Nucleus accumbens (tissue), 56 donors: ENCODE measurements at places on chromosomes 5 and 9.

GRCh38 chr9:135463140-135463539, 16.4 kb upstream of the PPP1R26 start:
- no peak for DNase-seq

DNA sequence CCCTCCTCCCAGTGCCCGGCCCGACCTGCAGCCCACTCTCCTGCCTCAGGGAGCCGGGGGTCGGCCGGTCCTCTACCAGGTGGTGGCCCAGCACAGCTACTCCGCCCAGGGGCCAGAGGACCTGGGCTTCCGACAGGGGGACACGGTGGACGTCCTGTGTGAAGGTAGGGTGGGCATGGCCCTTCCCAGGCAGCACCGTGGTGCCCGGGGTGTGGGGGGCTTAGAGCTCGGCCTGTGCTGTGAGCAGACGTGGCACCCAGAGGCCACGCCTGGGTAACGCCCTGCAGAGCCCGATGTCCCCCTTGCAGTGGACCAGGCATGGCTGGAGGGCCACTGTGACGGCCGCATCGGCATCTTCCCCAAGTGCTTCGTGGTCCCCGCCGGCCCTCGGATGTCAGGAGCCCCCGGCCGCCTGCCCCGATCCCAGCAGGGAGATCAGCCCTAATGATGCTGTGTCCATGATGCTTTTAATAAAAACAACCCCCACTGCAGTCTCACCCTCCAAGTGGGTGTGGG, 7.2 kb downstream of the ENTPD8 start:
- DNase-seq, result no peak

- no peak for DNase-seq
Observed at GRCh38 chr9:69812068-69813000, 8.3 kb upstream of the CFAP95 start.

DNA sequence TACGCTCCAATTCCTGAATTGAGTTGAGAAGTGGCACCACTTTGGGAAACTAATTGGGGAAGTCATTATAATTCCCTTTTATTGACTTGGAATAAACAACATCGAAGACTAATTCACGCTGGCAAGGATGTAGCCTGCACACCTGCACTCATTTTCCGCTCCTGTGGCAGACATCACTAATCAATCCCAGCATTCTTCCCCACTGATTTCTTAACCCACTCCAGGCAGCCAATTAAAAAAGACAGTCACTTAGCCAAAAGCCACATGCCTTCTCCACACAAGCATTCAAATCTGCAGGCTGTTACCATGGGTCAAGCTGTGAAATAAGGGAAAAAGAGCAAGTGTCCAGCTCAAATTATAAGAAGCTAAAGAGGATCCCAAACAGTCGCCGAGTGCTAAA, 68.2 kb upstream of the HRH2 start:
- no peak for DNase-seq

DNA sequence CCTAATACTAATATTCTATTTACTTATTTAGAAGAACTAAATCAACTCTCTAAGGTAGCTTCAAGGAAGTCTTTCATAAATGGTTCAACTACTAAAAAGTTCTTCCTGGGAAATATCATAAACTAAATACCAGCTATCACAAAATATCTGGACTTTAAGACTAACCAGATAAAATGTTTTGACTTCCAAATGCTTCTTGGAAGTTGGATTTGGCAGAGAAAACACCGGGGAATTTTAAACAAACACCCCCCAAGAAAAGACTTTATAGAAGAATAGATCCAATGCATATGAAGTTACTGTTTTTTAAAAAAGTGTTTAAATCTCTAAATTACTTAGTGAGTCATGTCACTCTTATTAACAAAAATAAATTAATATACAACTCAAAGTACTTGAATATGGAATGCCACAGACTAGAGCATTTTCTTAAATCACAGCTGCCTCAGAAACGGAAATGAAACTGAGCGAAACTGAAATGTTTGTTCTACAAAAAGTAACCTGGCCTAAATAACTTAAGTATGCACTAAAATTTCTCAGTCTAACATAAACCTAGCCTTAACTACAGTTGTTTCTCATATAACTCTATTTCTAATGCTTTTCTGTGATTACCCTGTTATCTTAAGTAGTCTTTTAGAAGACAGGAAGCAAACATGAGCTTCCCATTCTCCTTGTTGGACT, 6.8 kb downstream of the ABCA1 start:
- no peak for DNase-seq

DNA sequence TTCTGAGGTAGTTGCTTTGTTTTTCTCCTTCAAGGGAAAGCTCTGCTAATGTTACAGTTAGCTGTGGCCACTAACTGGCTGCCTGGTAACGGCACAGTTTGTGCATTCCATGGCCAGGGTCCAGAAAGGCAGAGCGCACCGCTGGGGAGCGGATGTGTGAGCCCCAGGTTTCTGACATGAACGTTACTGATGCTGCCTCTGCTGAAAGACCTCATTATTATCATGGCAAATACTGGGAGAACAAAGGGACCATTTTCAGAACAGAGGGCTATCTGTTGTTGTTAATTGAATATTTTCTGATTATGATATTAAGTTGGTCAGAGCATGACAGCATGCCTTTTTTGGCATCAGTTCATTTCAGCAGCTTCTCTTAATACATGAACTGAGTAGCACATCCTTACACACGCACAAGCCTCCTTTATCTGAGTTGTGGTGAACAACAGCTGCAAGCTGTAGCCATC, 134.1 kb downstream of the NUDT12 start:
- DNase-seq, result no peak

DNA sequence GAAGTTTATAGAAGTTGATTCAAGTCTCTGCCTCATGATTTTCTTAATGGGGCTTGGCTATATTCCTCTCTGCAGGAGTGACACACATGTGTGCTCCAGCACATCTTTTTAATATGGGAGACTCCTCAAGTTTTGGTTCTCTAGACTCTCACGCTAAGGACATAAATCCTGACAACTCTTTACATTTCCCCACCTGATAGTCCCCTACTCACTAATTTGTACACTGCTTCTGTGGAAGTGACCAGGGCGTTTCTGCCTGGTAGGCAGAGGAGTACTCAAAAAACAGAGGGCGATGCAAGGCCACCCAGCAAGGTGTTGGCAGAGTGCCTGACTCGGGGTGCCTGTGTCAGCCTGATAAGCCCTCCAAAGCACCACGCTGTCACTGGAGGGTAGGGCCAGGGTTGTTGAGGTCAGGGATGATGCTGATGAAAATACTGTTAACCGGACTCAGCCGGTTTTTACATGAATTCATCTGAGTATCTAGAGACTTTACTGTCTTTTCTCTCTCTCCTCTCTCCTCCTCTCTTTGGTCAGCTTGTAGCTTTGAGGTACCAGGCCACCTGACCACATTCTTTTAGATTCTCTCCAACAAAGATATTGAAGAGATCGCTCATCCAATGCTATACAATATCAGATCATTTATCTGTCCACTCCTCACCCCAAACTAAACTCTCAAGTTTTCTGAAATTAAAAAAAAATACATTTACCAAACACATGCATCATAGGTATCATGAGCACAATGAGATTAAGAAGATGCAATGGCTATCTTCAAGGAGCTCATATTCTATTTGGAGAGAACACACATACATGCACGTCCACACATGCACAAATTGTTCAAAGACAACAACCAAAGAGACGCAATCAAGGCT, 205.2 kb downstream of the PIK3R1 start:
- no peak for DNase-seq

GRCh38 chr5:100517301-100517974, 17.7 kb upstream of the FAM174A start:
- DNase-seq, result no peak

GRCh38 chr5:139955616-139956273, 87.4 kb downstream of the NRG2 start:
- no peak for DNase-seq

GRCh38 chr9:89969156-89969675, 364.4 kb downstream of the GADD45G start:
- no peak for DNase-seq

- DNase-seq, result no peak
Observed at GRCh38 chr5:40762705-40763104, 6.9 kb upstream of the TTC33 start.

DNA sequence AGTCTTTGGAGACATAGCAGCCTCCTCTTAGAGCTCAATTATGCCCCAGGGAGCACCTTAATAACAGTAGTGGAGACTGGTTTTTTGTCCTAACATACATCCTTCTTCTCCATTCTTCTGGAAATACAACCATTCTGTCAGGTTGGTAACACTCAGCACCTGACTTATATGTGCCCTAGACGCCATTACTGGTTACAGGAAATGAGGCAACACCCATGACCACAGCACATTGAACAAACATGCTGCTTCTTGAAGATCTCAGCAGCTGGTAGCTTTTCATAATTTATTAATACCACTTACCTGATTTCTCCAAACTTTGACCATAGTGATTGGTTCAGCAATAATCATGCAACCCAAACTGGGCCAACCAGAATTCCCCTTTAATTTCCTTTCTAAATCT, 25.1 kb upstream of the TRPM3 start:
- DNase-seq, result no peak

- DNase-seq, result no peak
Observed at GRCh38 chr9:20837166-20837565, 153.1 kb downstream of the FOCAD start.

DNA sequence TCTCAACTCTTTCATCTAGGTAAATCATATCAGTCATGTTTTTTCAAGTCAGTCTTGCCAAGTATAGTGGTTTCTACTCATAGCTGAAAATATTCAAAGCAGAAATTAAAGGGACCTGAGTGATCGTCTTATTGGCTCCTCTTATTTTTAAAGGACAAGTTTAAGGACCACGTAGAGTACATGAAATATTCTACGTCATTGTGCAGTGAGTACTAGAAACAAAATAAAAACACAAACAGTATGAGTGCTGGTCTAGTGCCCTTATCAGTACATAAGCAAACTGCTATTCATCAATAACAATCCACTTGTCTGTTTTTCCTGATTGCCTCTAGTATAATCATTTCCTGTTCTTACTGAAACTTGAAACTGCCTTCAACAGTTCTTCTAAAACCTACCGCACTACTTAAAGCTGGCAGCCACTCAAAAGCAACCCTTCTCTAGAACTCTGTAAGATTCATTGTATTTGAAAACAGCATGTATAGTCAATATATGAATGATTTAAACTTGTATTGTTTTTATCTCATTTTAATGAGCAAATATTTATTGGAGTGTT, 853.7 kb downstream of the TAF11L14 start:
- no peak for DNase-seq

- DNase-seq, result no peak
Observed at GRCh38 chr5:163383754-163384153, 53.6 kb upstream of the CCNG1 start.

DNA sequence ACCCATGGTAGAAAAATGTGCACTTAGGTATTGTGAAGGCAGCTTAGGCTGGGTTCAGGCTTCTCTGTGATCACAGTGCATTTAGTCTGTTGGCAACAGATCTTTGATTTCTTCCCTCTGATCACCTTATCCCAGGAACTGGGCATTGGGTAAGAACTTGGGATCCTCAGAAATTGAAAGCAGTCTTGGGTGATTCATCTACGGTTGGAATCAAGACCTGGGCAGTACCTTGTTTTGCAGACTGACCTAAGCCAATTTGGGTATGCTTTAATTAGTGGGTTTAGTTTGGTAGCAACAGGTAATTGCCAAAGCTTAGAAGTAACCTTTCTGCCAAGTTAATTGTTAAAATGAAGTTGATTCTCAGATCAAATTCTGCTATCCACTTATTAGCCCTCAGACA, 17.8 kb downstream of the ENTREP1 start:
- DNase-seq, result no peak

GRCh38 chr5:96771395-96771794, 36.4 kb downstream of the ERAP1 start:
- DNase-seq, result no peak

- DNase-seq, result no peak
Observed at GRCh38 chr5:149765932-149766331, 35.8 kb downstream of the PPARGC1B start.

DNA sequence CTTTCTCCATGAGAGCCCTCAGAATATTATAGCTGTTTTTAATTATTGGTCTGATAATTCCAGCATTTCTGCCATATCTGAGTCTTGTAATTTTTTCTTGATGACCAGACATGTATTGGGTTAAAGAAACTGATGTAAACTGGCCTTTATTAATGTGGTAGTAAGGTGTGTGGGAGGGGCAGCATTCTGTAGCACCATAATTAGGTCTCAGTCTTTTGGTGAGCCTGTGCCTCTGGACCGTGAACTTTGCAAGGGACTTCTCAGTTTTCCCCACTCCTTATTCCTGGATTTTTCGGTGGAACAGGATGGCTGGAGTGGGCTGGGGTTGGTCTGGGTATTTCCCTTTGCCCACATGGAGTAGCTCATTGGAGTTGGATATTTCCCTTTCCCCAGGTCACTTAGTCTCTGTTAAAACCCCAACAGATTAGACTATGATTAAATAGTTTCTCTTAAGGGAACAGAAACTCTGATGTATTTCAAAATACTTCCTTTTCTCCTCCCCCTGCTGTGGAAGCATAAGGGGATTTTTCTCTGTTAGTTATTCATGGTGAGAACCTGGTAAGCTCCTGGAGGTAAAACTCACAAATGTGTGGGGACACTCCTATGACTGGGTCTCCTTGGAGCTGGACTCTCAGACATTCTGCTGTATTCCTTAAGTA, 52.4 kb downstream of the FSD1L start:
- DNase-seq, result no peak

DNA sequence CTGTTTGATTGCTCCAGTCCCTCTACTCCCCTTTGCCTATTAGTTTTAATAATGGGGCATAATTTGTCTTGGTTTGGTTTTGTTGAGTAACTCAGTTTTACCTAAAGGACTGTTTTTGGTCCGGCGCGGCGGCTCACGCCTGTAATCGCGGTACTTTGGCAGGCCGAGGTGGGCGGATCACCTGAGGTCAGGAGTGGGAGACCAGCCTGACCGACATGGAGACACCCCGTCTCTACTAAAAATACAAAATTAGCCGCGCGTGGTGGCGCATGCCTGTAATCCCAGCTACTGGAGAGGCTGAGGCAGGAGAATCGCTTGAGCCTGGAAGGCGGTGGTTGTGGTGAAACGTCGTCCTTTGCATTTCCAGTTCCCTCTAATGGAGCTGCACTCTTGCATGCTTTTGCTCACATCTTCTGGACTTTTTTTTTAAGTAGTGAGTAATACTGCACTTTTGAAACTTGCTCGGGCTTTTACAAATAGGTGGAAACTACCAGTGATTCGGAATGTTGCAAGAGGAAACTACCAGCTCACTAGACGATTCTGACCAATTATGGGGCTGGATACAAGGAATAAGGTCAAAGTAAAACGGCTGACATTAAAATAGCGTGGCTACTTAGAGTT, 721 bp upstream of the MAML1 start:
- DNase-seq, result no peak
